ENCODE measurements at places on chromosomes 7 and 10.
A peak's percentile ranks its signal among the peaks of the same experiment; 100 is the strongest.

GRCh38 chr10:118458957-118459641 lies 117.0 kb upstream of the FAM204A start:
- DNase-seq, result no peak

DNA sequence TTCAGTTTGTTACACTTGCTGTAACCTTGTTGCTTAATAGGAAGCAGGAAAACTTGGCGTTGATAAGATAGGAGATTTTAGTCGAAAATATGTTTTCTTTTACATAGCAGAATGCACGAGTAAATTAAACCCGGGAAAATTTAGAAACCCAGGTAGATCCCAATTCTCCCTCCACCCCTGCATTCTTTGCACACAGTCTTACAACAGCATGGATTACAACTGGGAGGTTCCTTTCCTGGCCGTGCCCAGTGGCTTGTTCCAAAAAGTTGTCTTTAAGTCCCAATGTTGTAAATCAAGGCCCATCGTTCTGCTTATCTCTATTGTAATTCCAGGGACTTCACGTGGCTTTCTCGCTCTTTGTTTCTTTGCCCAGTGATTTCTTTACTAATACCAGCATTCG lies 1.1 kb upstream of the DPY19L1 start:
- DNase-seq, result no peak

GRCh38 chr10:67819768-67820204 lies 18.2 kb downstream of the DNAJC12 start:
- no peak for DNase-seq

DNA sequence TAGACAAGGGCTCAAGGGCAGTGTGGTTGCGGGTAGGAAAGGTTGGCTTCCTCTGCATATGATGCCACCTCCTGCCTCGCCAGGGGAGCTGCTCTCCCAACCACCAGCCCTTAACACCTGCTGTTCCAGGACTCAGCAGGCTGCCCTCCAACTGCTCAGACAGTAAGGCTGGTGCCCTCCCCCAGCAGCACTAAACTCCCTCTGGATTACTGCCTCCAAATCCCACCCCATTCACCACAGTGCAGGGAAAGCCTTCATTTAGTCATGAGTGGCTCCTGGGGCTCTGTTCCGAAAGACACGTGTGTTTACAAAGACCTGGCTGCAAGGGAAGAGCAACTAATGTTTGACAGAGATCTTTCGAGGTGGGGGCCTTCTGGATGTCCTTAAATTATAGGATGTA lies 437.2 kb upstream of the MKI67 start:
- DNase-seq, result no peak

GRCh38 chr7:2098496-2098895 lies 134.2 kb downstream of the MAD1L1 start:
- DNase-seq, result no peak

- DNase-seq, result no peak
Observed at GRCh38 chr7:112157072-112157471, 49.1 kb downstream of the DOCK4 start.

DNA sequence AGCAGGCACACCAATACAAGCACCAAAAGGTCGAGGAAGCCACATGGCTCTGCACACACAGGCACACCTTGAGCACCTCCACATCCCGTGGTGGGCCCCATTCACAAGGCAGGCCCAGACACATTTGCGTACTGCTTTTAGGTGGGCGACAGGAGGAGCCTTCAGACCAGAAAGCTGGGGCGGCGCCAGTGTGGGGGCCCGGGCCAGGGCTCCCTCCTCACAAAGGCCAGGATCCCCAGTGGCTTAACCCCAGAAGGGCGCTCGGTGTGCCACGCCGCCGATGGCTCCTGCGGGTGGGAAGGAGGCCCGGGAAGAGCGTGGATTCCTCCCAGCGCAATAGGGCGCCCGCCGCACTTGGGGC lies 2.8 kb upstream of the SMARCD3 start:
- DNase-seq, result no peak

DNA sequence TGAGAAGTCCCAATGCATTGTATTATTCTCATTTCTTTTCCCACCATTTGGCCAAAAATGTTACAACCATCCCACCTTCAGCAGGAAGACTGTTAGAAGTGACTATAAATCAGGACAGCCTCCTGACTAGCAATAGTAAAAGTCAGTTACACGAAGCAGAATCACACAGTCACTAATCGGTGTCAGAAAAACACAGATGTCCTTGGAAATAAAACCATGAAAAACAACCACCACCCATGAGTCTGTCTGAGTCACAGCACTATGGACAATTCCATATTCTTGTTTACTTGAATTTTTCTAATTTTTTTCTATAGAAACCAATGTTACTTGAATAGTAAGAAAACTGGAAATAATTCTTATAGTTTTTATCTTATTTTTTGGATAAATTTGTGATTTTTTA lies 81.9 kb upstream of the FRMD4A start:
- DNase-seq, result no peak

DNA sequence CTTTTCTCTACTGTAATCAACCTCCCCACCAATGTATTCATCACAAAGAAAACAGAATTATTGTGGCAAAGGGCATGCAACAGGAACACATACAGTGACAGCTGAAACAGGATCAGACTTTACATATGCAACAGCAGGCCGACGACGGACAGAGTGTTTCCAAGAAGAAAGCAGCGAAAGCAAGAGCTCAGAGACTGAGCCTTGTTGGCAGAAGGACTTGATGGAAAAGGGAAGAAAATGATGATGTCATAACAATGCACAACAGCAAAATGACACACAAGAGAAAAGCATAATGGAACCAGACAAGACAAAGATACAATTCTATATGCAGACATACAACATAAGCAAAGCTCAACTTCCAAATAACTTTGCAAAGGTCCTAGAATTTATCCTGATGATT lies 106.5 kb downstream of the ARHGAP12 start:
- no peak for DNase-seq

DNA sequence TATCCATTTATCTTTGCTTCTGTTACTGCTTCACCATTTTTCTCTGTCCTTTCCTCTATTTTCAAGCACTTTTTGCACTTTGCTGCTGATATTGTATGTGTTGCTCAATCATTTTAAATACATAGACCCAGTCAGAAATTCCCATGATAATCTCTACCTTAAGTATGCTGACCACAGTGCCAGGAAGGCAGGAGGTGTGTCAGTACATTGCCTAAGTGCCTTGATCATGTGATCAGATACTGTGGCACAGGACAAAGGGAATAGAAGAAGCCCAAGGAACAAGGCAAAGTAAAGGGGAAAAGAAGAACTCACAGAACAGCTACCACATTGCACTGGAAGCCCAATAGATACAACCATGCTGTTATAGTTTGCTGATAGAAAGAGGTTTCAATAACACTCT lies 53.7 kb upstream of the CD36 start:
- no peak for DNase-seq

GRCh38 chr10:17662193-17663138 lies 18.5 kb downstream of the STAM start:
- DNase-seq, result no peak

- DNase-seq, result peak; percentile 40
Observed at GRCh38 chr10:123398180-123398591, 244.0 kb downstream of the BUB3 start.

GRCh38 chr10:43930777-43931176 lies 282.1 kb upstream of the ZNF32 start:
- no peak for DNase-seq

GRCh38 chr7:140390466-140391190 lies 7.7 kb downstream of the SLC37A3 start:
- DNase-seq, result peak; percentile 77

GRCh38 chr7:35725280-35725680 lies 30.3 kb upstream of the HERPUD2 start:
- peak; percentile 89 for DNase-seq

DNA sequence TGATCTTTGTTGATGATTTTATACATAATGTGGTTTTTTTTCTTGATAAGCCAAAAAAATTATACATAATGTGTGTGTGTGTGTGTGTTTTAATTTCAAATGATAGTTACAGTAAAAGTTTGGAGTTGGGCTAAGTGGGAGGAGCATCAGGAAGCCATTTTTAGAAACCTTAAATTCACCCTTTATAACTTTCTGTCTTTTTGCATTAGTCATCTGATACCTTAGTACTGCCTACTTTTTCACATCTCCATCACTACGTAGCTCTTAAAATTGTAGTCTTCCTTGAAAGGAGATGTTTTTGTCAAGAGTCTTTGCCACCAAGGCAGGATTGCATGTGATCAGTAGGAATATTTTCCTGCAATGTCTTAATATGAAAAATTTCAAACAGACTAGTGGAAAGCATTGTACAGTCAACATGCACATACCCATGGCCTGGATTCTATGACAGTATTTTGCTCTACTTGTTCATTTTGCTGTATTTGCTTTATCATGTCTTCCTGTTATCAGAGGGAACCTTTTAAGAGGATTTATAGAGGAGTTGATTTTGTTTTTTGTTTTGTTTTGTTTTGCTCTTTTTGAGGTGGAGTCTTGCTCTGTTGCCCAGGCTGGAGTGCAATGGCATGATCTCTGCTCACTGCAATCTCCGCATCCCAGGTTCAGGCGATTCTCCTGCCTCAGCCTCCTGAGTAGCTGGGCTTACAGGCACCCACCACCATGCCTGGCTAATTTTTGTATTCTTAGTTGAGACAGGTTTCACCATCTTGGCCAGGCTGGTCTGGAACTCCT lies 67.3 kb downstream of the DAGLB start:
- no peak for DNase-seq

GRCh38 chr7:73717991-73718405 lies 1.5 kb downstream of the STX1A start:
- DNase-seq, result peak; percentile 60

GRCh38 chr10:63910806-63911205 lies 389.6 kb downstream of the REEP3 start:
- DNase-seq, result no peak

DNA sequence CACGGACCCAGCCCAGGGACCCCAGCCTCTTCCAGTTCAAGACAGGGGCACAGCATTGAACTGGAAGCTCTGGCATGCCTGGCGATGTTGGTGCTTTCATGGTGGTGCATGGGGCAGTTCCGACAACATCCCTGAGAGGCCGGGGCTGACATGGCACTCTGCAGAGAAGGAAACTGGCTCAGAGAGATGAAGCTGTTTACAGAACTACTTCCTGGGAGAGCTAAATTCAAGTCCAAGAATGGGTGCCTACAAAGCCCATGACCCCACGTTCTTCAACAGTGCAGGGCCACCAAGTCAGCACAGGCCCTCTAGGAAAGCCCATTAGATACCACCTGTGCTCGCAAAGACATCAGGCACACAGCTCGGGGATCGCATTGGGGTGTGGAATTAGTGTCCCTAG lies 470.9 kb upstream of the MGMT start:
- no peak for DNase-seq

DNA sequence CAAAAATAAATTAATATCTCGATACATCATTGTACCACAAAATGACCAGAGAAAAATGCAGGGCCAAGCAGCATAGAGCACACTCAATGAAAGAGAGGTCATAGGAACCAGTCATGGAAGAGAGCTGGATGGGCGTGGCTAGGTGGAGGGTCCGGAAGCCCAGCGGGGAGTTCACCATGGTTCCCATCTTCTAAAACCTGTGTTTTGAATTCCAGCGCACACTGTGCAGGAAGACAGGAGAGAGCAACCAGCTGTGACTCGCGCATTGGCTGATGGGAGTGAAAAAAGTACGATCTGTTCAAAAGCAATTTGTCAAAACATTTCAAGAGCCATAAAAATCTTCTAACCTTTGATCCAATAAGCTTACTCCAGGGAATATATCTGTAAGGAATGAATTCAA lies 125.2 kb upstream of the NANOS1 start:
- no peak for DNase-seq

GRCh38 chr10:20898866-20899535 lies 1.9 kb upstream of the NEBL start:
- no peak for DNase-seq

- no peak for DNase-seq
Observed at GRCh38 chr7:55784151-55784550, 78.4 kb downstream of the SEPTIN14 start.

DNA sequence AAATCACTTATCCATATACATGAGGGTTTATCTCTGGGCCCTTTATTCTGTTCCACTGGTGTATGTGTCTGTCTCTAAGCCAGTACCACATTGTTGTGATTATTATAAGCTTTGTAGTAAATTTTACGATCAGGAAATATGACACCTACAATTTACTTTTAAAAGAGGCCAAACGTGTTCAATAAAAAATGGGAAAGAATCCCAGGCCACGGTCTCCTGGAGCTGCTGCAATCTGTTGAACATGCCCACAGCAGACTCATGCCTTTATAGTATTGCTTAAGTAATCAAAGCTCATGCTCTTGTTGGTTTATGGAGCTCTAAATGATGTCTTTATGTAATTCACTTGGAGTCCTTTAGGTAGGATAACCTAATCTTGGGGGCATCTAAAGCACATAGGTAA lies 273.0 kb downstream of the ZMYND11 start:
- DNase-seq, result no peak

- DNase-seq, result no peak
Observed at GRCh38 chr10:28559618-28560017, 26.7 kb downstream of the WAC start.

DNA sequence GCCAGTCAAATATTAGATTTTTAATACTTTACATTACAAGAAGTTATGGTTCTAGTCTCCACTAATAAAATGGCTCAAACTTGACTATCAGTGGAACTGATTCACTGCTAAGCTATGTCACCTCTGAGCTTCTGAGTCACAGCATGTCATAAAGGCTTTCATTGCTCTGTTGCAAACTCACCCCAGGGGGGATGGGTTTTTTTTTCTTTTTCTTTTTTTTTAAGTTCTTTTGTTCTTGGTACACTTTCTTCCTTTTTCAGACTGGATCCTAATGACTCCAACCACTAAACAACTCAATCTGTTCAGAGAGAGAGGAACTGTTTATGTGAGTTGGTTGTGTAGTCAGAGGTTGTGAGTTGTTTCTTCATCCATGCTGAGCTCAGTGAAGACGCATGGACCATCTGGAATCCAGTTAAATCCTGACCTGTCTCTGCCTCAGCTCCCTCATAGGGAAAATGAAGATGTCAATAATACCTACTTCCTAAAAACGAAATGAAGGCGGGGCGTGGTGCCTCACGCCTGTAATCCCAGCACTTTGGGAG lies 11.0 kb downstream of the MYOF start:
- DNase-seq, result no peak

GRCh38 chr7:158097453-158098124 lies 490.0 kb downstream of the PTPRN2 start:
- DNase-seq, result no peak

DNA sequence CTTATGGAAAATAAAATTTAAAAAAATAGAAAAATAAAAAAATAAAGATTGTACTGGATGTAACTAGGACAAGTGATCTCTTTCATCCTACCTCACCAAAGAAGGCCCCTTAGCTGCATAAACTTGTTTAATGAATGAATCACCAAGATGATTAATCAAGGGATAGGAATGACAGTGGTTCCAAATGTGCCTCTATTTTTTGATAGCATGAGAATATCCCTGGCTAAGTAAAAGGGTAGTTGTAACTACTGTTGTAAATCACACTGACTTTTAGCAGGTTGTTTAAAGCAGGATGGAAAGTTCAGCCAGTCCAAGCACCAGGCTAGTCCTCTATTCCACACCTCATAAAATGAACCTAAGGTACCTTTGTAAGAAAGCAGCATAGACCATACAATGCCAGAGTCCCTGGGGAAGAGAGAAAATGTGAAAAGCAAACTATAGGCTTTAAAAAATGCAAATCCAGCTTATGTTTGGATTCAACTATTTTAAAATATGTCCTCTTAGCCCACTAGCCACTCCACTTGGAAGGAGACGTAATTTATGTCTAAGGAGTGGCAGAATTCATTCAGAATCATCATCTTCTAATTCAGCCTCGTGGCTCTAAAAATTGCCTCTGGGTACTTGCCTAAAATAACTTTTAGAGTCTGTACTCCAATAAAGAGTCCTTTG lies 126.8 kb downstream of the SKIDA1 start:
- DNase-seq, result no peak

Measured in NAMALWA (cell line).